ENCODE measurements at places on chromosomes 13 and 19. TPM values are rescaled to one million over a fixed set of nuclear protein-coding genes. Genes with fewer than 3 reads are reported as not detected.

Gene TGFB1
- 19.1 TPM for total RNA-seq

Gene LHB
- not detected for total RNA-seq

Gene CYP2F1
- not detected for total RNA-seq

Gene P2RY11
- total RNA-seq = 5.7 TPM

Gene ZNF431
- 1.6 TPM for total RNA-seq

DNA sequence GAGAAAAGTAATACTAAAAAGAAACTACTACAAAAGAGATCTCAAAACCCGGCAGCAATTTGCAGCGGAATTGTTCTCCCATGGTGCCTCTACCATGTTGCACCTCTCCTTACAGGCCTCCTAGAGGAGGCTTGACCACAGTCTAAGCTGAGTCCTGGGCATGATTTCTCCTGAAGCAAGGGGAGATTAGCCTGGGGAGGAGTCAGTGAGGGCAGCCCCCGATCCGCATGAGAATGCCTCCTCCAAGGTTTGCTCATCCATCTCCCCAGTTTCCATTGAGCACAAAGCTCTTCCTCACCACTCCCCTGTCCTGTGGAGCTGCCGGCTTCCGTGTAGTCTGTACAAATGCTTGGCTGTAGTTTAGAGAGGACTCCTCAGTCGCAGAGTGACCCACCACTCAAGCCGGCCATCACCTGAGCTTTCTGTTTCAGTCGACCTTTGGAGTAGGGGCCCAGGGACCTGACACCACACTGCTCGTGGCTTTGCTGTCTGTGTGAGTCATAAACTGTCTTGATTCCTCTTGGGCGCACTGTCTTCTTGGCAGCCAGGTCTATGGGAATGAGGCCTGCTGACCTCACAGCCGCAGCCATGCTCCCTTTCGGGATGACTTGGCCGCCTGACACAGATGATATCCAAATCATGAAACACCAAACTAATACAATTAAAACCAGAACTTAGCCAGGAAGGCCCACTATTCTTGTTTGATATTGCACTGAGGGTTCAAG, 72.3 kb downstream of the C1QTNF9 start:
- no peak overlapping the region for H3K4me3 ChIP-seq
- no peaks in the 10 kb centered on the region for H3K4me1 ChIP-seq
- H3K36me3 ChIP-seq = no peaks in the 10 kb centered on the region
- H3K27me3 ChIP-seq = no peaks in the 10 kb centered on the region

- no peak for DNase-seq
- H3K27ac ChIP-seq = no peak overlapping the region
- H3K4me1 ChIP-seq = no peaks in the 10 kb centered on the region
- no peak overlapping the region for H3K4me3 ChIP-seq
- no peaks in the 10 kb centered on the region for H3K27me3 ChIP-seq
Observed at GRCh38 chr19:1648459-1648849, 4.0 kb downstream of the TCF3 start.

DNA sequence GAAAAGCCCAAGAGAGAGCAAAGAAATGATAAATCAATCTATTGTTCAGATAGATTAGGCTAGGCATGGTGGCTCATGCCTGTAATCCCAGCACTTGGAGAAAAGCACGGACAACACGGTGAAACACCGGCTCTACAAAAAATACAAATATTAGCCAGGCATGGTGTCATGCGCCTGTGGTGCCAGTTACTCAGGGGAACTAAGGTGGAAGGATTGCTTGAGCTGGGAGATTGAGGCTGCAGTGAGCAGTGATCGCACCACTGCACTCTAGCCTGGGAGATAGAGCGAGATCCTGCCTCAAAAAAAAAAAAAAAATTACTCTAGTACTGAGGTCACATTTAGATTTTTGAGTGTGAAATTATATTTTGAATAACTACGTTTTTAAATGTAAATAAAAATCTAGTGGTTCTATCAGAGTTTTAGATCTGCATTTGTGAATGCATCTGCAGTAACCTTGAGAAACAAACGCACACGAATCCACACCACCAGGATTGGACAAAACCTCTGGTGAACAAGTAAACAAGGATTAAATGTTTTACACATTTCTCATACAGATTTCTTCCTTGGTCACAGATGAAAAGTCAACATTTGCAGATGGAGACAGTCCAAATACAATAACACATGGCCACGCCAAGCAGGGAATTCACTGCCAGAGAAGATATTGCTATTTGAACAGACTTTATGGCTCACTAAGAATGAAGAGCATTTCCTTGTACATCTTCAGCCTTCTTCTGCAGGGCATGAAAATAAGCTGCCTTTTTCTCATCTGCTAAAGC, 917.6 kb downstream of the PCDH9 start:
- H3K4me3 ChIP-seq = no peak overlapping the region
- no peaks in the 10 kb centered on the region for H3K36me3 ChIP-seq
- H3K4me1 ChIP-seq = no peaks in the 10 kb centered on the region
- no peak for DNase-seq

DNA sequence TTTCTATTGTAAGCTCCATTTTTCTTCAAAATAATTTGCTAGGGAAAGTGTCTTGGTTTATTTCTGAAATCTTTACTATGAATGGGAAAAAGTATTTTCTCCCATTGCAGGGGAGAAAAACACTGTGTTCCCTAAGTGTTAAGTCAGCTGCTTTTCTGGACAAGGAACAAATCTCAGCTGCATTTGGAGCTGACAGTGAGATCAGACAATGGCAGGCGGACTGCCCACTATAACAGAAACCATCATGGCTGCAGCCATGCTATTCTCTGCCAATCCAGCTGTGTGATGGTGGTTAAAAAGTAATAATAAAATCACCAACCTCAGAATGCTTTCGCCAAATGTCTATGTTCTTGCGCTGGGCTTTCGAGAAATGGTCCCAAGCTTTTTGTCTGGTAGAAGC, 302.7 kb downstream of the DNAJC15 start:
- H3K4me1 ChIP-seq = no peaks in the 10 kb centered on the region
- H3K27ac ChIP-seq = no peak overlapping the region
- no peaks in the 10 kb centered on the region for H3K36me3 ChIP-seq
- no peak overlapping the region for H3K4me3 ChIP-seq
- no peaks in the 10 kb centered on the region for H3K27me3 ChIP-seq
- no peak for DNase-seq

DNA sequence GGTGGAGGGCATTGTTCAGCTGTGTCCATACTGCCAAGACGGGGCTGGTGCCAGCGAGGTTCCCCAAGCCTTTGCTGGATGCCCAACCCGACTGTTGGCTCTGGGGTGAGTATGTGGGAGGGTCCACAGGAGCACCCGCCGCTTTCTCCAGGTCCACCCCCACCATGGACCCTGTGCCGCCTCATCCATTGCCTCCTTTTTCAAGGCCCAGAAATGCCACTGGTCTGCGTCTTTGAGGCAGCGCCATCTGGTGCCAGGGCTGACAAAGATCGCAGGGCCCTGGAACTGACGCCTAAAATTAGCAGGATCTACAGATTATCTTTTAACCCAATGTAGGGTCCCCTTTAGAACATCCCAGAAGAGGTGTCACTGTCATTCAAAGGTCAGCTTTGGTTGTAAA, 34.6 kb downstream of the NFIX start:
- H3K4me1 ChIP-seq = peaks cover 45% of the 10 kb centered on the region
- H3K36me3 ChIP-seq = no peaks in the 10 kb centered on the region
- H3K27ac ChIP-seq = no peak overlapping the region
- no peak overlapping the region for H3K4me3 ChIP-seq
- H3K27me3 ChIP-seq = no peaks in the 10 kb centered on the region

GRCh38 chr13:113209759-113210421, 477 bp downstream of the CUL4A start:
- no peaks in the 10 kb centered on the region for H3K36me3 ChIP-seq
- no peaks in the 10 kb centered on the region for H3K4me1 ChIP-seq
- H3K4me3 ChIP-seq = peak overlapping the region; percentile 98
- peak overlapping the region; percentile 54 for H3K27ac ChIP-seq
- DNase-seq = peak; percentile 70

GRCh38 chr13:83878691-83879430, 3.4 kb downstream of the SLITRK1 start:
- peaks cover 3% of the 10 kb centered on the region for H3K27me3 ChIP-seq
- DNase-seq = no peak
- no peak overlapping the region for H3K4me3 ChIP-seq
- no peaks in the 10 kb centered on the region for H3K36me3 ChIP-seq
- no peak overlapping the region for H3K27ac ChIP-seq

GRCh38 chr13:109165417-109165904, 536.0 kb downstream of the MYO16 start:
- no peaks in the 10 kb centered on the region for H3K36me3 ChIP-seq
- no peak for DNase-seq
- H3K4me1 ChIP-seq = no peaks in the 10 kb centered on the region
- no peaks in the 10 kb centered on the region for H3K27me3 ChIP-seq
- no peak overlapping the region for H3K4me3 ChIP-seq

- H3K4me3 ChIP-seq = no peak overlapping the region
- peaks cover 40% of the 10 kb centered on the region for H3K4me1 ChIP-seq
- no peaks in the 10 kb centered on the region for H3K36me3 ChIP-seq
- H3K27ac ChIP-seq = no peak overlapping the region
- no peaks in the 10 kb centered on the region for H3K27me3 ChIP-seq
- DNase-seq = no peak
Observed at GRCh38 chr13:40586886-40587565, 79.4 kb downstream of the FOXO1 start.

DNA sequence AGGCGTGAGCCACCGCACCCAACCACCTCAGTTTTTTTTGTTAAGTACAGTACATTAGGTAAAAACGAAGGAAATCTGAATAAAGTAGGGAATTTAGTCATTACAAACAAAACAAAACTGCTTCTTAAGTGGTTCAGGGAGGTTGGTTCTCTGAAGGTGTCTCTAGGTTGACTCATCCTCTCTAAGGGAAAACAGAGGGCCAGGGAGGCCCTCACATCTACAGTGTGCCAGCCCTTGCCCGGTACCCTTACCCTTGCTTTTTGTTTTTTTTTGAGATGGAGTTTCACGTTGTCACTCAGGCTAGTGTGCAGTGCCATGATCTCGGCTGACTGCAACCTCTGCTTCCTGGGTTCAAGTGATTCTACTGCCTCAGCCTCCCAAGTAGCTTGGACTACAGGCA, 17.2 kb upstream of the JUND start:
- peaks cover 2% of the 10 kb centered on the region for H3K4me1 ChIP-seq
- H3K4me3 ChIP-seq = no peak overlapping the region
- no peaks in the 10 kb centered on the region for H3K27me3 ChIP-seq

DNA sequence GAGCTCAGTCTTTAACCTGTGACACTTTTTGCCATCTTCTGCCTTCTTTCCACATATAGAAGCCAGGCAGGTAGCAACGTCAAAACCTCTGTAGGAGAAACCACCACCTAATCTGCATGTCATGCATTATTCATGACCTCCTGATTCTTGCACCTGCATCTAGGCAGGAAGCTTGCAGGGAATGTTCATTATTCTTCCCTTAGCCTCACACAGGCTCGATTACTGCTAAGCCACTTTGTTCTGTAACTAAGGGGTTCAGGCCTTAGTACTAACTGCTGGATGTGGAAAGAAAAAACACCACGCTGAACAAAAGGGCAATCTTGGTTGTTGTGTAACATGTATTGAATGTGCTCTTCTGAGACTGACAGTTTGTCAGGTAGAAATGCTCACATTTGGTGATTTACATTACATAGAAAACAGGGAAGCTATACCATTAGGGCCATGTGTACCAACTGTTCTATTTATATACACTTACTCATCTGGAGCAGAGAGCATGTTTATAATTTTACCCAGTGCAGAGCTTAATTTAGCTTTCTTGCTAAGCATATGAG, 366.9 kb downstream of the KLF12 start:
- peaks cover 6% of the 10 kb centered on the region for H3K4me1 ChIP-seq
- no peaks in the 10 kb centered on the region for H3K27me3 ChIP-seq
- peak overlapping the region; percentile 75 for H3K27ac ChIP-seq
- H3K36me3 ChIP-seq = no peaks in the 10 kb centered on the region

DNA sequence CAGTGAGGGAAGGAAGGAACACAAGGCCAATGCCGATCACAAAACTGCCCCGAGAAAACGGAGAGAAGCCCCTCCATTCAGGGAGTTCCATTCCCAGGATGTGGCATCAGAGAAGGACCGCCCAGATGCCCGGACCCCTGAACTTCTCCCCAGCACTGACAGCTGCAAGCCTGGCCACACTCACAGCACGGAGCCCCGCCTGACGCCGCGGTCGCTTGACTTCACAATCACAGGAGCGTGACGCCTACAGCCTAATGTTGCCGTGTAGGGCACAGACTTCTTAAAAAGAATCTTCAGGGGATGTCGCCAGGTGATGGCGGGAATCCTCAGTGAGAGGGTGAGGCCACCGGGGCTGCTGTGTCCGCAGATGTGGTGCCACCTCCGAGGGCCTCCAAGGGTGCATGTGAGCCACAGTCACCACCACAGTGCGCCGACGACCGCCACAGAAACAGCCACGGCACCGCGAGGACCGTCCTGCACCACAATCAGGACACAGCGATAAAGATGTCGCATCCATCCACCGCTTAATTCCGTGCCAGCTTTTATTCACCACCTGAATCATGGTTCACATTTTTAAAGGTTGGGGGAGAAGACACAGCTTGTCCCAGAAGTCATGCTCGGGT, 77.2 kb downstream of the SPACA7 start:
- no peaks in the 10 kb centered on the region for H3K36me3 ChIP-seq
- no peaks in the 10 kb centered on the region for H3K4me1 ChIP-seq
- H3K4me3 ChIP-seq = no peak overlapping the region
- DNase-seq = no peak
- H3K27ac ChIP-seq = no peak overlapping the region

Data from right lobe of liver (tissue), 6 donors.